ENCODE measurements at places on chromosomes 1 and 21.

- no peak for DNase-seq
Measured at GRCh38 chr1:25146451-25146855, 85.8 kb downstream of the SYF2 start.

GRCh38 chr1:207069858-207070506, 16.9 kb downstream of the PFKFB2 start:
- no peak for DNase-seq

DNA sequence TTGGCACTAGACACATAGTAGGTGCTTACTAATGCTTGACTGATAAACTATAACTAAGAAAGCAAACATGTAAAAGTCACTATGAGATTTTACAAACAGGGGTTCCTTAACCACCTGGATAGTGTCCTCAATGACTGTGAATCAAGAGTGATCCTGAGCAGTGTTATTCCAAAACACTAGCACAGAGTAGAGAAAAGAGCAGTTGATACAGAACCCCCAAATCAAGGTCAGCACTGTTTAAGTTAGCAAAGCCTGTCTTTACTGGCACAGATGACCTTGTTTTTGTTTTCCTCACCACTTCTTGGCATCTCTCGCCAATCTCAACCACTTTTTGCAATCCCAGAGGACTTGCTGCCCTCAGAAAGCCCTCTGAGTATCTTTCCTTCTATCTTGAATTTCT, 50.7 kb downstream of the BCL9 start:
- no peak for DNase-seq

- no peak for DNase-seq
Measured at GRCh38 chr1:98792123-98792522, 130.6 kb downstream of the SNX7 start.

GRCh38 chr1:164650531-164650930, 91.5 kb downstream of the PBX1 start:
- DNase-seq = no peak

DNA sequence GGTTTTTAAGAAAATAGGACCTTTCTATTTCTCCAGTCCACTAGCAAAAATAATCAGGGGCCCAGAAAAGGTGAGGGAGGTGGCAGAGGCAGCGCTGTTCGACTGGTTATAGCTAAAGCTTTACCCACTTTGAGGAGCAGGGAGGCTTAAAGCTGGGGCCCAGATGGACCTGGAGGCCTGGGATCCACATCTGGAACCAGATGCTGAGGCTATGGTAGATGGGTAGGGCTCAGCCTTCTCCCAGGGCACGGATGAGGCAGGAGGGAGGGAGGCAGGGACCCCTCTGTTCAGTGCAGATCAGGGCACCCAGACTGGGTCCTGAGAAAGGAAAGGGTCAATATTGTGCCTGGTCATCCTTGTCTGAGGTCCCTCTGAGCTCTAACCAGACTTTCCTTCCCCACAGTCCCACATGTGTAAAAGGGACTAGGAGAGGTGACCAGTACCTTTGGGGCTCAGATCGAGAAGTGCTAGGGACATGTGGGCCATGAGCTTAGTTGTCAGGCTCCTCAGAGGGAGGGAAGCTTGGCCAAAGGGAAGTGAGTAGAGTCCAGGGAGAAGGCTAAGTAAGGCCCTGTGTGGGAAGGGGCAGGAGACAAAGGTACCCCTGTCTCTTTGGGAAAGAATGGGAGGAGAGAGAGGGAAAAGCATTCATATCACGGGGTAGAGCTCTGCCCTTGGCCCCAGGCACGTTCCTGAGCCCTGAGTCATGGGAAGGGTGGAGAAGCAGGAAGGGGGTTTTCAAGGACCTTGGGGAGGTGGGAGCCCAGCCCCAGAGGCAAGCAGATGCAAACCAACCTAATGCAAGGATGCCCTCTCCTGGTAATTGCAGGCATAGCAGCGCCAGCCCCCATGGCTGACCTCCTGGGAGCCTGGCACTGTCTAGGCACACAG, 15.4 kb downstream of the LMNA start:
- DNase-seq = peak; percentile 95

DNA sequence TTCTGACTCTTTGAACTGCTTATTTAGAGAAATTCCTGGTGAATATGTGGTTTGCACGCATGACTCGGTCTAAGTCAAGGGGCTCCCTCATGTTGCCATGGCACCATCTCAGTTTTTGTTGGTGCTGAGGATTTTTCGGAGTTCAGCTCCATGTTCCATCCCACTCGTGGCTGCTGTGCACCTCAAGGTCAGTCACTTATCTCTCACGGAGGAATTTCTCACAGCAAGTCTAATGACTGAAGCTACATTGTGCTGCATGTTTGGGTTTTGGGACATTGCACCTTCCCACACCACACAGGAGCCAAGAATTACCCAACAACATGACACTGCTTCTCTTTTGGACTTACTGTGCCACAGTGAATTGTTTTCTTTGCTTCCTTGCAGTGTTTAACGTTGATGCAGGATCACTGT, 269.9 kb downstream of the NCAM2 start:
- peak; percentile 60 for DNase-seq

- peak; percentile 23 for DNase-seq
Measured at GRCh38 chr1:72281144-72281543, 1.2 kb downstream of the NEGR1 start.

- DNase-seq = no peak
Measured at GRCh38 chr1:109193653-109194590, 19.8 kb upstream of the SARS1 start.

GRCh38 chr1:196997423-196997822, 20.1 kb downstream of the CFHR5 start:
- DNase-seq = peak; percentile 70

- no peak for DNase-seq
Measured at GRCh38 chr1:21630571-21631343, 38.4 kb downstream of the RAP1GAP start.

- DNase-seq = no peak
Measured at GRCh38 chr1:177646757-177647730, 322.8 kb downstream of the SEC16B start.

DNA sequence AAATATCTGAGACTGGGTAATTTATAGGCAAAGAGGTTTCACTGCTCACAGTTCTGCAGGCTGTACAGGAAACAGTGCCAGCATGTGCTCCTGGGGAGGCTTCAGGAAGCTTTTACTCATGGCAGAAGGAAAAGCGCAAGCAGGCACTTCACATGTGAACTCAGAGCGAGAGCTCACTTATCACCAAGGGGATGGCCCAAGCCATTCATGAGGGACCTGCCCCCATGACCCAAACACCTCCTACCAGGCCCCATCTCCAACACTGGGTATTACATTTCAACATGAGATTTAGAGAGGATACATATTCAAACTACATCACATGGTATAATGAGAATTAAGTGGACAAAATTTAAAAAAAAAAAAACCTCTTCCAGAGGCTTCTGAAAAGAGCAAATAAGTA, 13.7 kb downstream of the WASF2 start:
- no peak for DNase-seq

DNA sequence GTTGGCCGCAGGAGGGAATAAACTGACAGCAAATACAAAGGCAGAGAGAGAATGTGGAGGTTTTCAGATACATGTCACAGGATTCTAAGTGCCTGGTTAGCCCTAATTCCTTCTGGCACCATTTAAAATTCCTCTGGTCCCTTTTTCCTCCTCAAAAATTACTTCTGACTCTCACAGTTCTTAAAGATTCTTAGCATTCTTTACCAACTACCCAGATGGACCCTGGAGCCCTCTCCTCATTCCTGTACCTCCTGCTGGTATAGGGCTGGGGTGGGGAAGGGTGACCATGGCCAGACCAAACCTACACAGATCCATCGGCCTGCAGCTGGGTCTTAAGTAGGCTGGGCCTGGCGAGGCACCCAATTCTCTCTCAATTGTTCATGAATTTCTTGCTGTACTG, 7.2 kb downstream of the MKNK1 start:
- no peak for DNase-seq

Measured in astrocyte of the spinal cord (primary cell).